ENCODE measurements at places on chromosomes 4 and X.

GRCh38 chr4:166064721-166065120 is 191.7 kb downstream of the TLL1 start:
- DNase-seq: no peak

DNA sequence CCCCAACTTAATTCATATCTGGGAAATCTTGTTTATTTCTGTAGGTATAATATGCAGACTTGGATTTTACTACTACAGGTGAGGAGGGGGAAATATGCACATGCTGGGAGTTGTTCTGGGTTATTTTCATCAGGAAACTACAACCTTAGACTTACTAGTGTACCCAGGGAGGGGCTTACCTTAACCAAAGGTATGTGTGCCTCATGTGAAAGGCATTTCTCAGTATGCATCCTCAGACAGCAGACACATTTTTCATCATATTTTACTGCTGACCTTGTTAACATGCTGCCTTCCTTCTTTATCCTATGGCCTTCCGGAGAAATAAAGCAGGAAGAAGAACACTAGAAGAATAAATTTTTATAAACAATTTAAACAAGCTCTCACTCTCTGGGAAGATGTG is 214.9 kb downstream of the SPANXN4 start:
- DNase-seq: no peak

DNA sequence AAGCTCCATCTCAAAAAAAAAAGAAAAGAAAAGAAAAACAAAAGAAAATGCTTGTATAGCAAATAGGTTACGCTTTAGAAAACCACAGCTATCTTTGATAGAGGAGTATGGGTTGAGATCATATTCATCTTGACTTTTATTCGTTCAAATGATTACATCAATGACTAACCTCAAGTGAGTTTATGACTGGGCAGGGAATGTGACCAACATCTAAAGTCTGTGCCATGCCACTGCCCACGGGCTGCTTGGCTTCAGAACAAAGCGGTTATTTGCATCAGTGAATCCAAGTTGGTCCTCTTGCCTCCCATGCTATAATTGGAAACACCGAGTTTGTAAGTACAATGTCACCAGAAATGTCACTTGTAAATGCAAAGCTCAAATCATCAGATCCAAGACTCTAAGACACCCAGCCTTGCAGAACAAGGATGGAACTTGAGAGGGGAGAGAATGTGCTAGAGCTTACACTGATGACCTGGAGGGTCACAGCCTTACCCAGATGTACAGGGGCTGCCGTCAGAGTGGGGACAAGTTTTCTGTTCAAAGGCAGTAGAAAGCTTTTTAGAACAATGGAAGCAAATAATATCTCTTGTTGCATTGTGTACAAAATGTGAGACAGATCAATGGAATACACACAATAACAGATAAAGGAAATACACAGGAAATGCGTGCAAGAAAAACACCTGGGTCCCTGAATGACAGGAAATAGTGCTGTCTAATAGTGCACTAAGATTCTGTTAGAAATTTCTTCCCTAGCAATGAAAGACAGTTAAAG is 8.4 kb upstream of the OPN1LW start:
- no peak for DNase-seq

GRCh38 chrX:123906557-123907316 is 46.9 kb downstream of the XIAP start:
- DNase-seq: no peak

GRCh38 chr4:54620773-54621172 is 37.0 kb upstream of the KIT start:
- DNase-seq: no peak

DNA sequence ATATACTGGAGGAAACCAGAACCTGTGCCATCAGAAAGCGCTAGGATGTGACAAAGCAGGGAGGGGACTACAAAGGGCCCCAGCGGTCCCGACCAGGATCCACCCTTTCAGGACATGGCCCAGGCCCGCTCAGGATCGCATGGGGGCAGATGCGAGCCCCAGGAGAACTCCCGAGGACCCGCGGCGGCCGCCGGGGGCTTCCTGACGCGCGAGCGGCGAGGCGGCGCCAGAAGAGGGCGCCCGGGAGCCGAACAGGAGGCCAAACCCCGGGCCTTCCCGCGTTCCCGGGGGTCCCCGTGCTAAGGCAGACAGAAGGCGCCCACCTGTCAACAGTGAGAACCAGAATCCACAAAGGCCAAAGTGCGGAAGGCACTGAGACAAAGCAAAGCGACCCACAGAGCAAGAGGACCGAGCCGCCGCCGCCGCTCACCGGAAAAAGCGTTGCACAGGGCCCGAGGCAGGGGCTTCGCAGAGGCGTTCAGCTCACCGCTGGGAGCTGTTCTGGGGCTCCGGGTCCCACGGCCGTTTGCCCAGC is 7.3 kb upstream of the OPN1LW start:
- DNase-seq: peak; percentile 79

- no peak for DNase-seq
Observed at GRCh38 chr4:125904802-125905201, 590.0 kb downstream of the FAT4 start.

GRCh38 chr4:8276358-8277240 is 7.0 kb downstream of the HTRA3 start:
- peak; percentile 76 for DNase-seq

GRCh38 chr4:157265281-157265680 is 44.8 kb downstream of the GRIA2 start:
- no peak for DNase-seq

DNA sequence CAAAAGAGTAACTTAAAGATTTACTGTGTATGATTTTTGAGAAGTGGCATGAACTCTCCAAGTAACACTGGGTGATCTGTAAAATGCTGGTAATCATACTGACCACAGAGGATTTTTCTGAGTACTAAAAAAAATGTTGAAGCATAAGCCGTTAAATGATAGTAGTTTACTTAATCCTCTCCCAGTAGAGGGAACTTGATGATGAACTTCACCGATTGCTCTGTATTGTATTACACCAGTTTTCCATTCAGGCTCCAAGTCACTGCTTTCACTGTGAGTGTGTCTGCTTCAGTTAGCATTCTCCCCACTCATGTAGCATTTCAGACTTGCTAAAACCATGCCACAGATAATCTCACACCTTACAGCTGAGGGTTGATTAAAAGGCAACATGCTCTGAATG is 294.1 kb downstream of the GBA3 start:
- no peak for DNase-seq

DNA sequence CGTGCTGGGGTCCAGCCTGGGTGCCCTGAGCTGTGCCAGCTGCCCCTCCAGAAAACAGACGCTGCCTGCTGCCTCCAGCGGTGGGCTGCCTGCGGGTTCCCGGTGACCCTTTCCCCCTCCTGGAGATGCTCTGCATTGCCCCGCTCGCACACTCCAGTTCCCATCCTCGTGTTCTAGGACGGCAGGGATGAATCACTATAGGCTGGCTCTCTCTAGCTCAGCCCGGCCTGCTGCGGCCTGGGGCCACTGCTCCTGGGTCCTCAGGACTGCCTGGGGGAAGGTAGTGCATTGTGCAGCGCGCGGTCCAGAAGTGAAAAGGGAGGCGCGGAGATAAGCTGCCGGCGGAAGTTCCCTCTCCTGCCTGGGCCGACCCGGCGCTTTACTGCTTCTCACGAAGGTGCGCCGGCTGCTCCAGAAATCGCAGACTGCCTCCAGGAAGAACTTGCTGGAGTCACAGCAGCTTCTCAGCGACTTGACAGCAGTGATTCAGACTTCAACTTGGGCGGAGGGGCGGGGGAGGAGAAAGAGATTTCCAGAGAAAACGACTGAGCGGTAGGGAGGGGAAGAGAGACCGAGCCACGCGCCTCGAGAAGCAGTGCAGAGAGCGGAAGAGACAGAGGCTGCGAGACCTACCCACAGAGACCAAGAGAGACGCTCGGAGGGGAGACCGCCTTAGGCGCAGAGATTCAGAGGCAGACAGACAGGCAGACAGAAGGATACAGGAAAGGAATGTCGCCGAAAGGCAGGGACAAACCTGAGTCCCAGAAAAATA is 6.7 kb upstream of the MSX1 start:
- DNase-seq: no peak

DNA sequence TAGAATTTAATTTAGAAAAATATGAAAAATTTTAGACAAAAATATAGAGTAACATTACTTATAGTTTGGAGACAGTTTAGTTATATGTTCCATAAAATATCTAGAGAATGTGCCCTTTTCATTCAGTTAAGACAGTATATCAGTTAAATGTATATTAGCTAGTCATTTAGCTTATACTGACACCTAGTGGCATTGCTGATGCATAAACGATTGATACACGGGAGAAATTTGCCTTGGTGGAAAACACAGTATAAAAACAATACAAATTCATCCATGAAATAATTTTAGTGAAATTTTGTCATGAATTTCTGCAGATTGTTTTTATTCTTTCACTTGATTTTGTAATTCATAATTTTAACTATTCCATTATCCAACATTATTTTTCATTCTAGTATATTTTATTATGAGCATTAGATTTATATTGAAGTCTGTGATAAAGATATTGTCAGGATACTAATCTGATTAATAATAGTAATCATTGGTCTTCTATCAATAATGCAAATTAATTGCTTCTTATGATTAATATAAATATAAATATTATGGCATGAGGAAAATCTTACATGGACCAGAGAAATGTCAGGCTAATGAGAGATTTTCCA is 219.0 kb downstream of the TLL1 start:
- DNase-seq: no peak

GRCh38 chr4:4694296-4694772 is 152.5 kb upstream of the STX18 start:
- DNase-seq: no peak

DNA sequence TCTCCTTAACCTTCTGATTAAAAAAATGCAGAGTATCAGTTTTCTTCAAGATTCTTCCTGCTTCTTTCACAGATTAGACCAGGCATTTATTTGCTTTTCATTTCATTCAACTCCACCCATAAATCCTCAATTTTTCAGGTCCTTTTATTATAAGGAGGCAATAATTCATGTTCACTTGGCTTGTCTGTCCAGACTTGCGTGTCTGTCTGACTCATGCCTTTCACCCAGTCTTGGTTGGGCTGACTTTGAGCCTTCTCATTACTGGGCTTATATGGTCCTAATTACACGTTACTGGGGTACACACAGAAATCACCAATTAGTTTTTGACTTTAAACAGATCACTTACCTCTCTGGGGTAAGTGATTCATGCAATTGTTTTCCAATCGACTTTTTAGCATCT is 48.8 kb upstream of the GALNT7 start:
- DNase-seq: no peak

DNA sequence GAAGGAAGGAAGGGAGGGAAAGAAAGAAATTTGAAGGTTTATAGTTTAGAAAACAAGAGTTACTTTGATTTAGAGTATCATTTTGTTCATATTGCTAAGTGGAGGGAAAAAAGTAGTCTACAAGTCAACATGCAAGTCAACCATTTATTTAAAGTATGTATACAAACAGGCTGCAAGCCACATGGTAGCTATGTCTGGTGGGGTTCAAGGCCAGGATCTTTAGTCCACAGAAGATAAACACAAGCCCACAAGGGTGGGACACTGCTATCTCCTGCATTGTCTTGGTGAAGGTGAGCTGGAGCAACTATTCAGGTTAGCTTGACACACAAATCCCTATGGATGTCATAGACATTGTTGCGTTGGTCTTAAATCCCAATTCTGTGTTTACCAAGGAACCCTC is 71.4 kb downstream of the ABCG2 start:
- DNase-seq: no peak

GRCh38 chr4:13635286-13635799 is 7.8 kb upstream of the BOD1L1 start:
- DNase-seq: no peak

Measured in suprapubic skin (tissue), 4 donors.